ENCODE measurements at places on chromosomes 4 and X. TPM values are rescaled to one million over a fixed set of nuclear protein-coding genes. Genes with fewer than 3 reads are reported as not detected.

The BEND4 gene
- total RNA-seq, result not detected

The GIMD1 gene
- total RNA-seq, result not detected

The RENBP gene
- total RNA-seq, result 0.12 TPM

The IL13RA2 gene
- 0.34 TPM for total RNA-seq

The MCF2 gene
- 0.93 TPM for total RNA-seq

The TMEM271 gene
- total RNA-seq, result not detected

The XK gene
- total RNA-seq, result not detected

The CT45A8 gene
- total RNA-seq, result not detected

The SLITRK2 gene
- not detected for total RNA-seq

The KIT gene
- total RNA-seq, result 1.2 TPM

The ENOX2 gene
- total RNA-seq, result 9.2 TPM

The IL3RA gene
- not detected for total RNA-seq

The HPGDS gene
- not detected for total RNA-seq

The AP1AR gene
- total RNA-seq, result 10.0 TPM

The PWWP3B gene
- total RNA-seq, result 11.7 TPM

The AMOT gene
- 1.6 TPM for total RNA-seq

The CORIN gene
- 0.09 TPM for total RNA-seq

The HMX1 gene
- not detected for total RNA-seq

The UGT2B15 gene
- total RNA-seq, result not detected

The SATL1 gene
- not detected for total RNA-seq

The OTC gene
- total RNA-seq, result not detected

The TCEAL5 gene
- not detected for total RNA-seq

The LANCL3 gene
- total RNA-seq, result not detected

The SLC10A4 gene
- 0.12 TPM for total RNA-seq

The MAGED4 gene
- 40.2 TPM for total RNA-seq

The SPOCK3 gene
- not detected for total RNA-seq

The ANKRD50 gene
- total RNA-seq, result 22.8 TPM

The FGB gene
- total RNA-seq, result not detected

All from pericardium fibroblast (primary cell).